ENCODE measurements at places on chromosomes 7 and 10.

GRCh38 chr10:4549139-4549653 lies 276.8 kb upstream of the AKR1E2 start:
- no peak for DNase-seq

- DNase-seq = no peak
Measured at GRCh38 chr10:75772153-75772887, 340.9 kb downstream of the LRMDA start.

DNA sequence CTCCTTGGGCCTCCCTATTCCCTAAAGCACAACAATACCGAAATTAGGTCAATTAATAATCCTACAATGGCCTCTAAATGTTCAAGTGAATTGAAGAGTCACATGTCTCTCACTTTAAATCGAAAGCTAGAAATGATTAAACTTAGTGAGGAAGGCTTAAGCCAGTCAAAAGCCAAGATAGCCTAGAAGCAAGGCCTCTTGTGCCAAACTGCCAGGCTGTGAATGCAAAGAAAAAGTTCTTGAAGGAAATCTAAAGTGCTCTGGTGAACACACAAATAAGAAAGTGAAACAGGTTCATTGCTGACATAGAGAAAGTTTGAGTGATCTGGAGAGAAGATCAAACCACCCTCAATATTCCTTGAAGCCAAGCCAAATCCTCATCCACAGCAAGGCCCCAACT lies 57.2 kb downstream of the SLC29A4 start:
- DNase-seq = no peak

GRCh38 chr7:22219739-22220493 lies 137.0 kb downstream of the RAPGEF5 start:
- DNase-seq = no peak

DNA sequence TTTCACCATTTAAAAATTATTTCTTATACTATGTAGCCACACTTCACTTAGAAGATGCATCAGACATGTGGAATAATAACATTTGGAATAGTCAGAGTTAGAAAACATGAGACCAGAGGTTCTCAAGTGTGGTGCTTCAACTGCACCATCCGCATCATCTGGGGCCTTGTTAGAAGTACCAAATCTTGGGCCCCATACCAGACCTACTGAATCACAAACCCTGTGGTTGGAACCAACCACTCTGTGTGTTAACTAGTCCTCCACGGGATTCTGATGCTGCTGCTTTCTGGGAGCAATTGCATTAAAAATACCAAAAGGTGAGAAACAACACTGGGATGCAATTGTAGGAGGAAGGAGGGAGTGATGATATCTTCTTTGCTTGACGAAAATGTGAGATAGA lies 125.2 kb downstream of the GNAT3 start:
- DNase-seq = no peak

- no peak for DNase-seq
Measured at GRCh38 chr7:748446-748845, 21.4 kb upstream of the PRKAR1B start.

DNA sequence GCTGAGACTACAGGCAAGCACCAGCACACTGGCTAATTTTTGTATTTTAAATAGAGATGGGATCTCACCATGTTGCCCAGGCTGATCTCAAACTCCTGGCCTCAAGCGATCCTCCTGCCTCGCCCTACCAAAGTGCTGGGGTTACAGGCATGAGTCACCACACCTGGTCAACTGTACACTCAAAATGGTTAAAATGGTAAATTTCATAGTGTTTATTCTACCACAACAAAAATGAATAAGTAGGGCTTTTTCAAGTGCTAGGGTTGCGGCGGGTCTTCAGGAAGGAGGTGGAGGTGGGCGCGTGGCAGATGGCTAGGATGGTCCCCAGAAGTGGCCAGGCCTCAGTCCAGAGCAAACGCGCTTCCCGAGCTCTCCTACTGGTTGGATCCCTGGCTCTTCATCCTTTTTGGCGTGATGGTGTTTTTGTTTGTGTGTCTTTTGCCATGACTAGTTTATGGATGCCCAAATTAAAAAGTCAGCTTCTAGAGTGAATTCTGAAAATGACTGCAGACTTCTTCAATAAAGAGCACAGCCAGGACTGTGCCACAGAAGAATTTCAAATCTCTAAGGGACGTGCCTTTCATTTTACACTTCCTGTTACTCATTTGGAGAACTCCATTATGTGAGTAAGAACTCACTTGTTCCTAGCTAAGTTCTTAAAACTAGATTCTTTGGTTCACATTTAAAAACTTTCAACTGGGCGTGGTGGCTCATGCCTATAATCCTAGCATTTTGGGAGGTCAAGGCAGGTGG lies 73.9 kb downstream of the TMEM130 start:
- no peak for DNase-seq
